Stimulated activated CD4-positive, alpha-beta T cell treated with anti-CD3 and anti-CD28 coated beads, Interleukin-2, amount 100 ng/mL, for 24 hours (primary cell): ENCODE measurements at places on chromosomes 5 and 9.

DNA sequence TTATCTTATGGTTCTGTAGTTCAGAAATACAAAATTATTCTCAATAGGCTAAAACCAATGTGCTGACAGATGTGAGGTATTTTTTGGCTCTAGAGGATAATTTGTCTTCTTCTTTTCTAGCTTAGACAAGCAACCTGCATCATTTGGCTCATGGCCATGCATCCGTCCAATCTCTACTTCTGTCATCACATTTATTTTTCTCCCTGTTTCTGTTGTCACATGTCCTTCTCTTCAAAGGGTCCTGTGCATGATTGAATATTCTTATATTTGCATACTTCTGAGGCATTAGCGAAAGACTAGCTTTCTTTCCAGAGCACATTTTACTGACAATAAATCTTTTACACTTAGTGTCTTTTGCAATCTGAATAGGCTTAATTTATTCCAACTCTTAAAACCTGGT lies 564.7 kb downstream of the CDH10 start:
- DNase-seq = no peak

DNA sequence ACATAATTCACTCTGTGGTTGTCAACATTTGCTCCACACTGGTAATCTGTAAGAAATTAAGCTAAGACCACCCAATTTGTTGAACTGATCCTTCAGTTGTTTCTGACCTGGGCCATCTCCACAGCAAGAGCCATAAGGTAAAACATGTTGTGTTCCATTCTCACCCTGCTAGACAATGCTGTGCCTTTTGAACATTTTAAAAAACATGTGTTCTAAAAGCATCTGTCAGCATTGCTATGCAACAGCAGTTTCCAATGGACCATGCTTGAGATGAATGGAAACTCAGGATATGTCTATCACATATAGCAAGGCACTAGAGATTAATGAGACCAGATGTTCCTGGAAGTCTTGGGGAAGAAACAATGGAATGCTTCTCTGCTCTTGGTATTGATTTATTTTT lies 455.1 kb upstream of the RGMB start:
- DNase-seq = no peak

- no peak for DNase-seq
Observed at GRCh38 chr9:79976257-79977073, 404.7 kb downstream of the TLE4 start.

- DNase-seq = no peak
Observed at GRCh38 chr5:82549263-82549662, 271.1 kb upstream of the RPS23 start.

GRCh38 chr9:97398999-97399758 lies 12.7 kb upstream of the TDRD7 start:
- peak; percentile 81 for DNase-seq

GRCh38 chr5:139812323-139812722 lies 16.7 kb downstream of the PSD2 start:
- no peak for DNase-seq

DNA sequence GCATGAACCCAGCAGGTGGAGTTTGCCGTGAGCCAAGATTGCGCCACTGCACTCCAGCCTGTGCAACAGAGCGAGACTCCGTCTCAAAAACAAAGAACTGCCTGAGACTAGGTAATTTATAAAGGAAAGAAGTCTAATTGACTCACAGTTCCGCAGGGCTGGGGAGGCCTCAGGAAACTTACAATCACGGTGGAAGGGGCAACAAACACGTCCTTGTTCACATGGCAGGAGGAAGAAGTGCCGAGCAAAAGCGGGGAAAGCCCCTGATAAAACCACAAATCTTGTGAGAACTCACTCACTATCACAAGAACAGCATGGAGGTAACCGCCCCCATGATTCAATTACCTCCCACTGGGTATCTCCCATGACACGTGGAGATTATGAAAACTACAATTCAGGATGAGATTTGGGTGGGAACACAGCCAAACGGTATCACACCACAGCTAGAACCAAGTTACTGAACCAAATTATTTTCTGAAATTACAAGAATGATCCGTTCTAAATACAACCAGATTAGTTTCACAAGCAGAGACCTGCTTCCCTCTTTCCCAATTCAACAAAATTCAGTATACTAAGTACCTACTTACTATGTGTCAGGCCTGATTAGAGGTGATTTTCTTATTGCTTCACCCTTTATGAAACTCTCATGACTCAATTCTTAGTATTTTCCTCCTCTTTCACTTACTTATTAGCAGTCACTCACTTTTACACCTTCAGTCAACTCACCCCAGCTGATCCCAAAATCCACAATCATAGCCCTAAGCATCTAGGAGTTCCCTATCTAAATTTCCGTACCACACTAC lies 8.4 kb downstream of the UBTD2 start:
- DNase-seq = peak; percentile 71

DNA sequence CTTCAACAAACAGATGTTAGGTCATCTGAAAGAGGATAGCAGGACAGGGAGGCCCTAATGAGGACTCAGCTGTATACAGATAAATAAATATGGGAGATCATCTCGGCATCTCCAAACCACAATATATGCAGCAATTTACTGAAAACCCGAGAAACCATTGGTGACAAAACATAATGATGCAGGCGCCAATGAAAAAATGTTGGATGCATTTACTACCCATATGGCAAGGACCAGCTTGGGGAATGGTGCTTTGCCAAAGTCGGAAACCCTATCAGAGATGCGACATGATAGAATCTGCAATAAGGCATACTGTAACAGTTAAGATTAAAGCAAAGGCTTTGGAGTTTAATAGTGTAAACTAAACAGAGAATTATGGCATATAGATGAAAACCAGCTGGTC lies 92.0 kb downstream of the SNCAIP start:
- no peak for DNase-seq

- DNase-seq = no peak
Observed at GRCh38 chr5:131532031-131532640, 102.9 kb downstream of the RAPGEF6 start.

GRCh38 chr9:16265688-16266087 lies 604.8 kb downstream of the BNC2 start:
- no peak for DNase-seq

DNA sequence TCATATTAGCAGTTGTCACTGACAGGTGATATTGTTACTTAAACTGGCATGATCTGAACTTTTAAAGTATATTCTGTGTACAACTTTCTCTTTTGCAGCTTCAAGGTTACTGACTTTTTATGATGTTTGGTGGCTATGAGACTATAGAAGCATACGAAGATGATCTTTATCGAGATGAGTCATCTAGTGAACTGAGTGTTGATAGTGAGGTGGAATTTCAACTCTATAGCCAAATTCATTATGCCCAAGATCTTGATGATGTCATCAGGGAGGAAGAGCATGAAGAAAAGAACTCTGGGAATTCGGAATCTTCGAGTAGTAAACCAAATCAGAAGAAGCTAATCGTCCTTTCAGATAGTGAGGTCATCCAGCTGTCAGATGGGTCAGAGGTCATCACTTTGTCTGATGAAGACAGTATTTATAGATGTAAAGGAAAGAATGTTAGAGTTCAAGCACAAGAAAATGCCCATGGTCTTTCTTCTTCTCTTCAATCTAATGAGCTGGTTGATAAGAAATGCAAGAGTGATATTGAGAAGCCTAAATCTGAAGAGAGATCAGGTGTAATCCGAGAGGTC lies 5.9 kb downstream of the ZCCHC7 start:
- DNase-seq = no peak

GRCh38 chr9:101527066-101527465 lies 6.6 kb upstream of the RNF20 start:
- no peak for DNase-seq

GRCh38 chr9:78856144-78856543 lies 559.2 kb downstream of the PSAT1 start:
- DNase-seq = no peak

GRCh38 chr9:99050292-99050911 lies 54.5 kb upstream of the TGFBR1 start:
- DNase-seq = no peak

- DNase-seq = no peak
Observed at GRCh38 chr5:150782850-150783249, 4.3 kb downstream of the SMIM3 start.

- no peak for DNase-seq
Observed at GRCh38 chr9:115167175-115167574, 49.2 kb upstream of the TNC start.

GRCh38 chr5:149314571-149315111 lies 30.7 kb upstream of the GRPEL2 start:
- no peak for DNase-seq

GRCh38 chr5:32769711-32770110 lies 58.6 kb downstream of the NPR3 start:
- no peak for DNase-seq

DNA sequence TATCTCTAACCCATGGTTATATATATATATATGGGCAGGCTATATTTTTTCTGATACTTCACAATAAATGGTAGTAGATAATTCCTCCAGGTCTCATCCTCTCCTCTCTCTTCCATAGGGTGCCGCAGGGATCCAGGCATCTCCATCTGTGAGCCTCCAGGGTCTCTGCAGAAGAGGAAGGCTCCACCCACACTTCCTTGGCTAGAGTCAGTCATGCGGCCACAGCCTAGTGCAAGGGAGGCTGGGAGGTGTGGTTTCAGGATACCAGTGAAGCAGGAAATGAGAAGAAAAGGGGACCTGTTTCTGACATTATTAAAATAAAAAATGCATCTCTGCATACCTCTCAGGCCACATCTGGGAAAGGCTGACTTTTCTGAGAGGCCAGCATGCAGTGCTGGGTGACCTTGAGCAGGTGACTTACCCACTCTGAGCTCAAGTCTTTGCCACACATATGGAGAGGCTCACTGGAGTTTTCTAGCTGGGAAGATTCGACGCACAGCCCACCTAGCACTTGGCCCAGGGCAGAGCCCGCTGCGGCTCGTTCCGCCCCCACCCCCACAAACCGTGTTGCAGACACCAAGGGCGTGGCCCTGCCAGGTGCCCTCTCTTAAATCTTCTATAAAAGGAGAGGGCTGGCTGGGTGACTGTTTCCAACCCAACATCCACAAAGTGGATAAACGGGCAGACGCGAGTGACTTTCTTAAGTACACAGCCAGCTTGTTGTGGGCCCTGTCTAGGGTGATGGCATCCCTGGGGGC lies 47.9 kb downstream of the OLFM1 start:
- no peak for DNase-seq

DNA sequence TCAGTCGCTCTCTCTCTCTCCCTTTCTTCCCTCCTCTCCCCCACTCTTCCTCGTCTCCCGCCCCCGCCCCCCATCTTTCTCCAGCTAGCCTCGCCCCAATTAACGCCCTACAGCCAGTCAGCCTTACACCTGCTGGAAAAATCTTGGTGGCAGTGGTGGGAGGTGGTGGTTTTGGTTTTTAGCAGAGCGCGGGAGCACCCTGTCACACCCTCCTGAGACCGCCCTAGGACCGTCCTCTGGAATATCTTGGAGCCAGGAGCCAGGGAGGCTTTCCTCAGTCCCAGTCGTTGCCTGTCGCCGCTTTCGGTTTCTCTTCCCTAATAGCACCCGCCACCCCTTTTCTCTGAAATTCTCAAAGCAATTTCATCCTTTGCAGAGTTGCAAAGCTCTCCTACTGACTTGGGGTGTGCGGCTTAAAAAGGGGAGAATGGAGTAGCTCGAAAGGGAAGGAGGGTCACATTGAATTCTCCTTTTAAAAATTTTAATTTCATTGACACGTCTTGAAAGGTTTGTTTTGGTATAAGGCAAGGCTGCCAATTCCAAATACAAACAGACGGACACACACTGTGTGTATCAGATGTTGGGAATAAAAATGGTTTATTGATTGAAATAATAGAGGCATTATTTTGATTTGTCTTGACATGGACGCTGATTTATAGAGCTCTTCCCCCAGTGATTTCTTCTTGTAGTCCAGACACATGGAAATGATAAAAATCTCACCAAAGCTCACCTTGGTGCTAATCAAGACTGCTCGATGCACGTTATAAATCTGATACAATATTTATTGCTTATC lies 301.3 kb downstream of the PARP8 start:
- no peak for DNase-seq

DNA sequence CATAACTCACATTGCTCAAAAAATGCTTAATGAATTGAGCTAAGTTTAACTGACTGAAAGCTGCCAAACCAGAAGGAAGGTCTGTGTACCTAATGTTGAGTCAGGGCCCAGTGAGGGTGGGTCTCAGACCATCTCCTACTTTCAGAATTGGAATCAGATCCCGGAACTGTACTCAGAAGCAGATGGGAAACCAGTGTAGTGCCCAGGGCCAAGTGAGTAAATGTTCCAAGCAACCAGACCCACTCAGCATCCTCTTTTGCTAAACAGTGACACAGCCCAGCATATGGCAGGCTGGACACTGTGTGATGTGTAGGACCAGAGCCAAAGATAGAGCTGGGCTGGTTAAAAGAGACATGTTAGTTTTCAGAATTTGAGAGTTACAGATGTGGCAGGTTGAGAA lies 94.1 kb downstream of the PLCXD3 start:
- DNase-seq = no peak

DNA sequence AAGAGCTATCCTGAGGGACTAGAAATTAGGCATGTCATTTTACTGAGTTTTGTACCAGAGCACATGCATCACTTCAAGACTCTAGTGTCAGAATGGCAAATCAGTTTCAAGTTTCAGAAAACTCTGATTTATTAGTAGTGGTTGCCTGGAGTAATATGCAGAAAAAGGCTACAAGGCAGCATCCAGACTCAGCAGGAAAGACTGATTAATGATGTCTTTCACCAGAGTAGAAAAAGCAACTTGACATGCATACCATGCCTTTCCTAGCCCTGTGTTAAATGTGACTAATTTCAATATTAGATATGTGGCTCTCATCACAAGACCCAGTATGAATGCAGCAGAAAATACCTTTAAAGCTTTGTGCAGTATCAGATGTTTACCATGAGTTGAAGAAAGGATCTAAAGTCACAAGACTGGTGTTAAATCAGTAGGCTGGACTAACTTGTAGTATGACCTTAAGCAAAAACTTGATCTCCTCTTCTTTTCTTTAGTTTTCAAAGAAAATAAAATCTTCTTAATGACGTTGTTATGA lies 1251.2 kb upstream of the C9orf72 start:
- no peak for DNase-seq

DNA sequence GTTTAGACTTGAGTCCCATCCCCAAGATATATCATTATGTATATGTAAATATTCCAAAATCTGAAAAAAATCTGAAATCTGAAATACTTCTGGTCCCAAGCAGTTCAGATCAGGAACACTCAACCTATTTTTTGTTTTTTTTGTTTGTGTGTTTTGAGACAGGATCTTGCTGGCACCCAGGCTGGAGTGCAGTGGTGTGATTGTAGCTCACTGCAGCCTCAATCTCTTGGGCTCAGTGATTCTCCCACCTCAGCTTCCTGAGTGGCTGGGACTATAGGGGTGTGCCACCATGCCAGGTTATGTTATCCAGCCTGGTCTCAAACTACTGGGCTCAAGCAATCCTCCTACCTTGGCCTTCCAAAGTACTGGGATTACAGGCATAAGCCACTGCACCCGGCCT lies 50.7 kb upstream of the TRAF1 start:
- DNase-seq = no peak

GRCh38 chr5:5780253-5780652 lies 357.8 kb downstream of the ICE1 start:
- no peak for DNase-seq

DNA sequence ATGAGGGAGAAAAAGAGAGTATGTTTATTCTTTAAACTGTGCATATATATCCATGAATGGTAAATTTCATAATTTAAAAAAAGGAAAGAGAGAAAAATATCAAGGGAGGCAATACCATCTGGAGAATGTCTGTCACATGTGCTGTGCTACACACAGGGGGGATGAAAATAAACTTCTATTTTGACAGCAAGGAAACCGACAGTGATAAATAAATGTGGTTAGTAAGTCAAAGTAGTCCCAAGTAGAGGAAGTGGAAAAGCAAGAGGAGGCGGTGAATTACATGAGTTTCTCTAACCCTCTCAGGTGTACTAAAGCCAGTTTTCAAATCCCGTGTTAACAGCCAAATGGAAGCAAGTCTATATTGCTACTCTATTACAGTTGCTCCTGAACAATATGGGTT lies 83.3 kb downstream of the ICE1 start:
- DNase-seq = no peak
